ENCODE measurements at places on chromosomes 5 and 9.

DNA sequence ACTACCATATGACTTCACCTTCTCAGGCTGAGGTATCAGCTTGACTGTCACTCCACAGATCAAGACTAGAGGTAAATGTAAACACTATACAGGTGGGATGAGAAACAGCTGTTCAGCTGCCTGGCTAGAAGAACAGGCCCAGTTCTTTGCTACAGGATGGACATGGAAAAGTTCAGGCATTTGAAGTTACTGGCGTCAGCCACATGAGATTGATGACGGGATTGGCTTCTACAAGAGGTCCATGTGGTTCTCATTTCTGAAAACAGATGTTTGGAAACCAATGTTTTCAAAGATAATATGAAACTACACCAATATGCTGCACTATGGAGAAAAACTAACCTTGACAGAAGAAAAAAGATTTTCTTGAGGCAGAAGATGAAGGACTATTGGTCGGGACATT lies 324.1 kb downstream of the CDH10 start:
- no peak for DNase-seq

GRCh38 chr9:129113645-129114304 lies 2.6 kb downstream of the PTPA start:
- DNase-seq = no peak

- no peak for DNase-seq
Observed at GRCh38 chr9:34577400-34578240, 11.9 kb downstream of the CNTFR start.

GRCh38 chr9:107386396-107386795 lies 103.2 kb downstream of the KLF4 start:
- no peak for DNase-seq

- DNase-seq = no peak
Observed at GRCh38 chr9:21993007-21993406, 1.2 kb downstream of the CDKN2A start.

DNA sequence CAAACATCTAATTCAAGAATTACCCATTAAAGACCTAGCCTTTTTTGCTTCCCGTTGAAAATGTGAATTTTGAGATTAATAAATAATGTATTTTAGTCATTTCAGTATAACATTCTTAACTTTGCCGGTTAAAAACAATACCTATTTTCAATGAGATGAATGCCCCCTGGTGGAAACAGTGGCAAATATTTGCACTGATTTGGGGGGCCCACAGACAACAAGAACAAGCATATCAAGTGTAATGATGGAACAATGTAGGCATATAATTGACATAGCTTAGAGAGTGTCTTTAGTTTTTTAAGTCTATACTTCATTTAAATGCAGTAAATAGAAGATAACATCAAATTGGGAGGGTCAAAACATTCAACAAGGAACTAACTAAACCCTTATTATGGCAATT lies 111.9 kb downstream of the NTRK2 start:
- DNase-seq = no peak

GRCh38 chr5:88663793-88664216 lies 219.2 kb downstream of the MEF2C start:
- no peak for DNase-seq

- DNase-seq = no peak
Observed at GRCh38 chr5:76277736-76278135, 125.3 kb upstream of the IQGAP2 start.

DNA sequence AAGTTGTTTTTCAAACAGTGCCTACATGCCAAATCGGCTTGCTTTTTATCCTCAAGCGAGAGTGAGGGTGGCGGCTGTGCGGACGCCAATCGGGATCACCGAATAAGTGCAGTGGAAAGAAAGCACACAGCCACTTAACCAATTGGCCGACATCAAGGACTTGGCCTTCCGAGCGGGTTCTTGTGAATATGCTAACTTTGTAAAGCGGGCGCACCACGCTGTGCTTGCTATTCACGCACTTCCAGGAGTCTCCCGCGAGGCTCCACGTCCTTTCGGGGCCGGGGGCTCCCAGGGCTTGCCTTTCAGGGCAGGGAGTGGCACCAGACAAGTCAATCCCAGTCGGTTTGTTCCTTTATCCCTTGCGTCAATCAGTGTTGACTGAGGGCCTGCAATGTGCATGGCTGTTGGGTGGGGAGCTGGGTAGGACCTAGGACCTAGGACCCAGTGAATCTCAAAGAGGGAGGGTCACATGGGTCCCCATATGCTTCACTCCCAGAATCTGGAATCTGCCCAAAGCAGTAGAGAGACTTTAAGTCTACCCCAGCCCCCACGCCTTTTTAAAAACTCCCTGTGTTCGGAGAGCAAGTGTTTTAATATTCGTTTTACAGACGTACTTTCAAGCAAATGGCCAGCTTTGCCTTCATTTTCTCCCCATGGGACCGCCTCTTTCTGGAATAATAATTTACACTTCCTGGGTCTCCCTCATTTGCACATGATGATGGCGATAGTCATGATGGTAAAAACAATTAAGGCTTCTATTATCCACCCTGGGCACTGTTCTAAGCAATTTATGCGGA lies 2.0 kb upstream of the GCNT4 start:
- peak; percentile 72 for DNase-seq

DNA sequence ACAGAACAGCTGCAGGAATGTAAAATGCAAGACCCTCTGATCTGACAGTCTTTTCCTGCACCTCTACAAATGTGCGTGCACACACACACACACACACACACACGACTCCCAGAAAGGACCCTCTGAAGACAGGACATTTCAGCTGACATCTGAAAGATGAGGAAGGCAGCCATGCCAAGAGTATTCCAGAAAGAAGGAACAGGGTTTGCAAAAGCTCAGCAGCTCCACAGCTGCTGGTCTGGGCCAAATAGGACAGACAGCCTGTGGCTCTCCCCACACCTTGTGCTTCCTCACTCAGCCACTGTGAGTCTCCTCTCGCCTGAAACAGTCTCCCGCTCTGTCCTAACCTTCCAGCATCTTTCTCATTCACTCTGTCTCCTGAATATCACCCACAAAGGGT lies 189.0 kb downstream of the PALM2AKAP2 start:
- DNase-seq = no peak

DNA sequence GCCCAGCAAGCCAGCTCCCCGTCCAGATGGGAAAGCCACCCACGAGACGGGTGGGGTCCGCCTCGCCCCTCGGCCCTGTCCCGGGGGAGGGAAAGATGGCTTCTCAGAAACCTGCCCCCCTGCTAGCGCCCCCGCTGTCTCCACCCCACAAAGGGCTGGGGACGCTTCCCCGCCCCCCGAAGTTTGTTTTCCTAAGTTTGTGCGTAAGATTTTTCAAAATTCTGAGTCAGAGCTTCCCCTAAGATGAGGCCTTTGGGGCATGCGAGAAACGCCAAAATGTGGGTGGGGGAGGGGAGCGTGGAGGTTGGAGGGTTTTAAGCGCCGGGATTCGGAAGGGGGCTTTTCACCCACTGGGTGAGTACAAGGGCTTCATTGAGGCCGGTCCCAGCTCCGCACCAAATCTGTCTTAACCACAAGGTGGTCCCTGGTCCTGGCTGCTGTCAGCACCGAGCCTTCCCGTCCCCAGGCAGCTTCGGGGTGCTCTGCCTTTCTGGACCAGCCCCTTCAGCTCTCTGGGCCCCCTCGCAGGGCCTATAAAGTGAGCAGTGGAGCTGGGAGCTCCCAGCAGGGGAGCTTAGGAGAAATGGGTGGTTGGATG lies 32.3 kb downstream of the PRRX2 start:
- DNase-seq = peak; percentile 91

Measured in ascending aorta (tissue), 2 donors.